ENCODE measurements at places on chromosomes 5 and 9.

DNA sequence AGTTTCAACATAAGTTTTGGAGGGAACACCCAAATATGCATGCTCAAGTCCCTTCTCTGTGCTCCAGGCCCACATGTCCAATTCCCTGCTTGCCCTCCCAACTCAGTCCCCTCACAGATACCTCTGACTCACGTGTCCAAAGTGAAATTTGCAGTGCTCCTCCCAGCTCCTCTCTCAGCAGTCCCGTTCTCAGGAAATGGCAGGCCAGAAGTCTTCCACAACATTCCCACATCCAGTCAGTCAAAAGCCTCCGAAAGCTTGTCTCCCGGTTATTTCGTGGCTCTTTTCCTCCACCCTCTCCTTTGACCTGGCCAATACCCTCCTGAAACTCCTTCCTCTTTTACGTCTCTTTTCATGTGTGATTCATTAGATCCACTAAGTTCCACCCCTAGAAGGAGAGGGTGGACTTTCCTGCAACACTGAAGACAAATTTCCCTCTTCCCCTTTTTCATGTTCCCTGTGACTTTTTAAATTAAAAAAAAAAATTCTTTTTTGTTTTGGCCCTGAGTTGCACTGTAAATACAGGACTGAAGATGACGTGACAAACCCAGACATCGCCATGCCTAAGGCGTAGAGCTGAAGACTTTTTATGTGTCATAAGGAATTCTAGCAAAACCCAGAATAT, 12.8 kb upstream of the MGAT1 start:
- DNase-seq: no peak

- no peak for DNase-seq
These were observed 72.7 kb downstream of the NTRK2 start for GRCh38 chr9:84742261-84742660.

DNA sequence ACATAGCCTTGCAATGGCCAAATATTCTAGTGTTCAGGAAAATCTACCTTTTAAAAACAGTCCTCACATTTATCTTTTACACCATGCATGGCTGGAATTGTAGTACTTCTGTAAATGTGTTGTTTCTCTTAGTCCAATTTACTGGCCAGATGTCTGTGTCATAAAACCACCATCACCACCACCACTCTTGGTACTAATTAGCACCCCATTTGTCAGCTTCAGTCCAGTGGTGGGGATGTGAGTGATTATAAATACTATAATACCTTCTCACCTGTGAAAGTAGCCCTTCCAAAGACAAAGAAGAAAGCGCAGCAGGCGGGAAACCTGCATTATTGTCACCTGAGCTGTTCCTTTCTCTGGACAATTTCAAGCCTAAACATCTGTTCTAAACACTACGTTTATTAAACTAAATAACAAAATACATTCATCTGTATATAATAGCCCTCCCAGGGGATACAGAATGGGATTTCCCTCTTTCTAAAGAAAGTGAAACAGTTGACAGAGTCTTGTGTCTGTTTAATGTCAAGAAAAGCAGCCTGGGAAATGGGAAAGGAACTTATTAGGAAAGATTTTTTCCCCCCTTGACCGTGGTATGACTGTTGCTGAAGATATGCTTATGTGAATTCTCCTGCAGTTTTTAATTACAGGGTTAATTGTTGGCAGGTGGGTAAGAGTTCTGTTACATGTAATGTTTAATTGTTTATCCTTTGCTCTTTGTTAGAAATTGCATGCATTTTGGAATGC, 144.5 kb upstream of the NUDT12 start:
- DNase-seq: no peak

- DNase-seq: no peak
These were observed 8.1 kb upstream of the COL5A1 start for GRCh38 chr9:134633362-134634142.

Measured in activated CD4-positive, CD25-positive, alpha-beta regulatory T cell treated with anti-CD3 and anti-CD28 coated beads, Interleukin-2, amount 50 U/mL, for 16 hours (primary cell).